Stimulated activated CD8-positive, alpha-beta memory T cell treated with anti-CD3 and anti-CD28 coated beads, Interleukin-2, amount 100 ng/mL, for 1 hour (primary cell): ENCODE measurements at places on chromosomes 12 and 14.

DNA sequence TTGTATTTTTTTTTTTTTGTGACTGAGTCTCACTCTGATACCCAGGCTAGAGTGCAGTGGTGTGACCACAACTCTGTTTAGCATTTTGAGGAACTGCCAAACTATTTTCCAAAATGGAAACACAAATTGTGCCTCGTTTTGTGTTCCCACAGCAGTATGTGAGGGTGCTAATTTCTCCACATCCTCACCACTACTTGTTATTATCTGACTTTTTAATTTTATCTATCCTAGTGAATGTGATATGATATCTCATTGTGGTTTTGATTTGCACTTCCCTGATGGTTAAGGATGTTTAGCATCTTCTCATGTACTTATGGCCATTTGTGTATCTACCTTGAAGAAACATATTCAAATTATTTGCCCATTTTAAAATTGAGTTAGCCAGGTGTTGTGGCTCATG, 62.4 kb downstream of the SRGAP1 start:
- DNase-seq: no peak

GRCh38 chr14:24789378-24789884, 155.4 kb upstream of the GZMB start:
- DNase-seq: no peak

DNA sequence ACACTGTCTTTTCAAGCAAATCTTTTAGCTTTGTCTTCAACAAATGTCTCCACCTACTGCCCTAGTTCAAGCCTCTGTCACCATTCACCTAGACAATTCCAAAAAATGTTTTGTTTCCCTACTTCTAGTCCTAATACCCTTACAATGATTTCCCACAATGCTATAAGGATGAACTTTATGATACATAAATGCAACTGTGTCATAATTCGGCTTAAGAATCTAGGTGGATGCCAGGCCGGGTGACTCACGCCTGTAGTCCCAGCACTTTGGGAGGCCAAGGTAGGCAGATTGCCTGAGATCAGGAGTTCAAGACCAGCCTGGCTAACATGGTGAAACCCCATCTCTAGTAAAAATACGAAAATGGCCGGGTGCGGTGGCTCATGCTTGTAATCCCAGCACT, 20.7 kb upstream of the CREBL2 start:
- no peak for DNase-seq

- DNase-seq: no peak
These were observed 2.8 kb downstream of the FRMD6 start for GRCh38 chr14:51654533-51654845.

GRCh38 chr14:74395094-74395493, 30.9 kb downstream of the SYNDIG1L start:
- no peak for DNase-seq

DNA sequence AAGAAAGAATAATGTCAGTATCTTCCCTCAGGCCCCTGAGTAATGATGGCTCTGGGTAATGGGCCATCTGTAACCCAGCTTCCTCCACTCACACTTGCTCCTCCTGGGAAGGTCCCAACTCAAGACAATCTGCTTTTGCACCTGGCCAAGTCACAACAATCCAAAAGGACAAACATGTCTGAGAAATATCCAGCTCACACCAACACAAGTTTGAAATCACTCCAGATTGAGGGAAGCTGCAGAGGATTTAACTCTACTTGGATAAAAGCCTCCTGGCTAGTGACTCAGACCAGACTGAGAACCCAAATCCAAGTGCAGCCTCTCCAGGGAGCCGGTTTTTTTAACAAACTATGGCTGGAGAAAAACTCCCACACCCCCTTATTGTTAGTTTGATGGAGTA, 34.2 kb downstream of the RTRAF start:
- DNase-seq: no peak

DNA sequence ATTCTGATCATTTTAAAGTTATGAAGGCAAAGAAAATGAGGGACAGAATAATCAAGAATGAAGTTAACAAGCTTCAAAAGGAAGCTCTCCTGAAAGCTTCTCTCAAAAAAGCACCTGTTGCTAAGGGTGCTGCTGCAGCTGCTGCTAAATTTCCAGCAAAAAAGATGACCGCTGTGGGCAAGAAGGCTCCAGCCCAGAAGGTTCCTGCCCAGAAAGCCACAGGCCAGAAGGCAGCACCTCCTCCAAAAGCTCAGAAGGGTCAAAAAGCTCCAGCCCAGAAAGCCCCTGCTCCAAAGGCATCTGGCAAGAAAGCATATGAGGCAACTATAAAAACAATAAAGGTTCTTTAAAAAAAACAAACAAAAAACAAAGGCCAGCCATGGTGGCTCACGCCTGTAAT, 52.7 kb upstream of the NR2C1 start:
- no peak for DNase-seq

DNA sequence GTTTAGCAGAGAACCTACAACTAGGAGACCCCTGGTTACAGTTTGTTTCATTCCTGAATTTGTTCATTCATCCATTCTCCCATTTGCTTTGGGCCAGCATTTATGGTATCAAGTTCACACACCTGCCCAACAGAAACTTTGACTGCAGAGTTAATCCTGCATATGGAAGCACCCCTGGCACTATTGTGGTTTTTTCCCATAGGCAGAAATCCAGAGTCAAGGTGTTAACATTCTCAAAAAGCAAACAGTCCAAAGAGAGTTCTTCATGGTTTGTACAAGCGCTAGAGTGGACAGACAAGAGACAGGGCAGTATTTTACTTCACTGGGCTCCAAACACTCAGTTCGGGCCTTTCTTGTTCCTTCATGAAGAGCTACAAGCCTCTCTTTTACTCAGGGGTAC, 51.9 kb downstream of the KCNK10 start:
- no peak for DNase-seq

DNA sequence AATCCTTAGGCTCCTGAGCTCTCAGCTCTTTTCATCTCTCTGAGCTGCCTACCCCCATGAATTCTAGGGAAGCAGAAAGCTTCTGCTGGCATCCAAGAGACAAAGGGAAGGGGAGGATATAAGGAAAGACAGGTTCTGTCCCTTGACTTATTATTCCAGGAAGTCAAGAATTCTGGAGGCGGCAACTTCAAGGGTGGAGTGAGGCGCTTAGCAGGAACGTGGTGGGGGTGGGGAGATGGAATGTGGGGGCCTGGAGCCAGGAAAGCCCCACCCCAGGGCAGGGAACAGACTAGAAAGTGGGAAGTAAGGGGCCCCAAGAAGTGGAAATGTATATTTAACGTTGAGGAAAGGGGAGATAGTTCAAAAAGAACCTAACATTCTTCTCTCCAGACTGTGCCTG, 1.4 kb downstream of the CALCOCO1 start:
- DNase-seq: no peak

GRCh38 chr14:73283608-73284379, 46.5 kb downstream of the PAPLN start:
- no peak for DNase-seq

DNA sequence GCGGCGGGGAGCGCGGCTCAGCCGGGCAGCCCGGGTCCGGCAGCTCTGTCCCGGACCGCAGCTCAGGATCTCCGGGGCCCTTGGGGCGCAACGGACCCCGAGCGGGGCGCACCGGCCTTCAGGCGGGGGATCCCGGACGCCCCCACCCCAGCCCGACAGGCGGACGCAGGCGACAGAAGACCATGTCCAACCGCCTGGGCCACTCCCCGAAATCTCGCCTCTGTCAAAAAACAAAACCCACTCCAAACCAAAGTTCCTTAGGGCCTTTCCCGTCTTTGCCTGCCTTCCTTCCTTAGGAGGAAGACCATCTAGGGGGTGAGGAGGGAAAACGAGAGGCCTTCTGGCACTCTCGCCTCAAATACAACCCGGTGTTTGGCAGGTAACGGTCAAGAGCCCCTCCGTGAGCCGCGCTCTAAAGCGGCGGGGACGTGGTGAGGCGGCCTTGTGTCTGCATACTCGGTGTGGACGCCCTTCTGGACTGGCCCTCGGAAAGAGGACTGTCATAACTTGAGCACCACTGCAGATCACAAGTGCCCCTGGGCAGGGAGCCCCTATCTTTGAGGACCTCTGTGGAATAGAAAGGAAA, 604 bp downstream of the HCFC2 start:
- no peak for DNase-seq

GRCh38 chr12:25364529-25365339, 114.0 kb upstream of the KRAS start:
- no peak for DNase-seq

DNA sequence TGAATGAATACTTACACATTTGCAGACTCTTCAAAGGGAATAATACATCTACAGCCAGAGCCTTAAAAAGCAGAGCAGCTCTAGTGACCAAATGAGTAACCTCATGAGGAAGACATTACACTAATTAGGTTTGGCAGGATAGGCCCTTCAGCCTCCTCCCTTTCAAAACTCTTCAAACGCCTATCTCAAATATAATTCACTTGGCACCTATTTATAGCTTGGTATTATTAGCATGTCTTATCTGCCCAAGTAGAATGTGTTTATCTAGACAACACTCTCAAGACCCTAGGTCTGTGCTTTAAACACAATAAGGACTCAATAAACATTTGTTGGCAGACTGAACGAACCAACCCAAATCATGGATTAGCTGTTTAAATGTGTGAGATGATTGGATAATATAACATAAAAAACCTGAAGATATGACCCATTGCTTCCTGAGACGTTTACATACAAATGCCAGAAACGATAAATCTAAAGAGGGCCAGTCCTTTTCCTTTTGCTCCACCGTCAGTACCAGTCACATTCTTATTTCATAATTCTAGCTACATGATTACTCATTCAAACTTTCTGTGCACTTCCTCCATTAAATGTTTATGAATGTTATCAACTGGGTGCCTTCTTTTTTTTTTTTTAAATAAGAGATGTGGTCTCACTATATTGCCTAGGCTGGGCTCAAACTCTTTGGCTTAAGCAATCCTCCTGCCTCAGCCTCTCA, 123.3 kb downstream of the CEP83 start:
- no peak for DNase-seq

GRCh38 chr12:51307655-51308593, 16.1 kb downstream of the BIN2 start:
- DNase-seq: no peak

DNA sequence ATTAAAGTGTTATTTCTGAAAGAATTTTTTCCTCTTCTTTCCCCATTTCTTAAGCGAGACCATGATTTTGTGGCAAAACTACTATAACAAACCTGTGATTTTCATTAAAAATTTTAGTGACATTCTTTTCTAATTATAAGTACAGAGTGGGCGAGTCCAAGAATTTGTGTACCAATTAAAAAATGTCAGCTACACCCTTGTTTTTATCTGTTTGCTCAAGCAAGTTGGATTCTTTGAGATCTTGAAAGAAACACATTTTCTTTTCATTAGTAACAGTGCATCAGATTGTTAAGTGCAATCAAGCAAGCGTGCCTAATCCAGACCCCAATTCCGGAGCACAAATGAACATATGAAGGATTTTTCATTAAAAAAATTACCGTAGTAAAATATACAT, 338.8 kb upstream of the DDHD1 start:
- DNase-seq: no peak

DNA sequence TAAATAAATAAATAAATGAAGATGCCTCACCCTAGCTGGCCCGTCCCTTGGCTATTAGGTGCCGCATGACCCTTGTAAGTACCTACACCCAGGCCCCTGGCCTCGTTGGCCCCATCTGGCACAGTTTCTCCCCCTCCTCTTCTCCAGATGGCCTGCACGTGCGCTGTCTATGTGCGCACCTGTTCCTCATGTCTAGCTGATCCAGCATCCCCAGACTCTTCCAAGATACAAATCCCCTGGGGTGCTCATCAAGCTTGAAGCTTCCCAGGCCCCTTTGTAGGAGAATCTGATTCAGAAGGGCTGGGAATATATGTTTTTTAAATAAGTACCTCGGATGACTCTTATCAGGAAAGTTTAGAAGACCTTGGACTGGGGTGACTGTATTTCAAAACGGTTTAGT, 133.3 kb downstream of the CHST11 start:
- DNase-seq: no peak

DNA sequence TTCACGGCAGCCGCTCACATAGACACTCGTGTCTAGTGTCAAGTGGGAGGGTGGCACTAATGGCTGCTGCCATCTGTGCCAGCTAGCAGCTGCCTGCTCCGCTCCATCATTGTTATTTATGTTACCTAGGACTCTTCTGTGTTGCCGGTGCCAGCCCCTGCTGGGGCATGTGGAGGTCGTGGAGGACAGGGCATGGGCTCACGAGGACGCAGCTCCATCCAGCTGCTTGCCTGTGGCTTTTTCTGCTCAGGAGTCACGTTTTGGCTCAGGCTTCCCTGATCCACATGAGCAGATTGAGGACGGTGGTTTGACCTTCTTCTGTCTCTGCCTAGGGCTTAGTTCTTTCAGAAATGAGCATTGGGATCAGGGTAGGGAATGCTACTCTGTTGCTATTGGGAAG, 31.2 kb downstream of the TPCN1 start:
- no peak for DNase-seq

DNA sequence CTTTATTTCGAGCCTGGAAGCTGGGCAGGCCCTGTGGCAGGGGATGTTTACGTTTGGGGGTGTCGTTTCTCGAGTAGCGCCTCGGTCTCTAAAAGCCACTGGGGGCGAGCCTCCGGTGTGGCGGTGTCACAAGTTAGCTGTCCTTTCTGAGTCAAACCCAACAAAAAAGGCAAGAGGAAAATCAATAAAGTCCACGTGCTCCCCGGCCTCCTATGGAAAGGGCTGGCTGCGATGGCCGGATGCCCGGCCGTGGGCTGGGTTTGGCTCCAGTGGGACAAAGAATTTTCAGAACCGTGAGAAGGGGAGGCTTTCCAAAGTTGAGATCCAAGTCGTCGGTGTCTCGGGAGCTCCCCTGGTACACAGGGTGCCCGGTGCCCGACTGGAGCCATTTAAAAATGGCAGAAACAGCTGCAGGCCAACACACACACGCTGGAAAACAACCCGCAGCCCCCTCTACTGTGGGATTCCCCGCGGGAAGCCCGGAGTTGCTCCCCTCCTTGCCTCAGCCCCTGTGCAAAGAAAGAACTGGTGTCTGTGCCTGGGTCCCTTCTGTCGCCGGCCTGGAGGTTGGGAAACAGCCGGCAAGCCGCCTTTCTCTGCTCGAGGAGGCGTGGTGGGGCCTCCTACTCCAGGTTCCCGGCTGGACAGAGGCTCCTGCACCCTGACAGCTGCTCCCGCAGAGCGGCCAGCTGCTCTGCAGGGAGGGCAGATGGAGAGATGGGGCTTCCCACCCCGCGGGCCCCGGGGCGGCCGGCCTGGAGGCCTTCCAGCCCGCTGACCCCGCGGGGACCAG, 1.9 kb downstream of the BCL7A start:
- no peak for DNase-seq

DNA sequence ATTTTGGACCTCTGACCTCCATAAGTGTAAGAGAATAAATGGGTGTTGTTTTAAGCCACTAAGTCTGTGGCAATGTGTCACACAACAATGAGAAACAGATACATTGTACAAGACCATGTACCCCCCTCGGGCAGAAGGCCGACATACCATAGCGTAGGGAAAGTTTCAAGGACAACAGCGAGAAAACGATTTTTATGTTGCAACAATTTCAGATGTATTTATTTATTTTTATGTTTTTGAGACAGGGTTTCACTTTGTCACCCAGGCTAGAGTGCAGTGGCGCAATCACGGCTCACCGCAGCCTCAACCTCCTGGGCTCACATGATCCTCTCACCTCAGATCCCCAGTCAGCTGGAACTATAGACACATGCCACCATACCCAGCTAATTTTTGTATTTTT, 136.4 kb upstream of the NCOR2 start:
- no peak for DNase-seq

GRCh38 chr14:52328276-52328675, 14.2 kb downstream of the PTGER2 start:
- no peak for DNase-seq

- DNase-seq: no peak
These were observed 234.0 kb upstream of the HMGA2 start for GRCh38 chr12:65590318-65590717.

- DNase-seq: no peak
These were observed 11.8 kb downstream of the HNRNPC start for GRCh38 chr14:21257394-21257909.

- no peak for DNase-seq
These were observed 29.6 kb downstream of the NUDT4 start for GRCh38 chr12:93407054-93407962.
